AG04449 (cell line): ENCODE measurements at places on chromosomes 2 and 18.

DNA sequence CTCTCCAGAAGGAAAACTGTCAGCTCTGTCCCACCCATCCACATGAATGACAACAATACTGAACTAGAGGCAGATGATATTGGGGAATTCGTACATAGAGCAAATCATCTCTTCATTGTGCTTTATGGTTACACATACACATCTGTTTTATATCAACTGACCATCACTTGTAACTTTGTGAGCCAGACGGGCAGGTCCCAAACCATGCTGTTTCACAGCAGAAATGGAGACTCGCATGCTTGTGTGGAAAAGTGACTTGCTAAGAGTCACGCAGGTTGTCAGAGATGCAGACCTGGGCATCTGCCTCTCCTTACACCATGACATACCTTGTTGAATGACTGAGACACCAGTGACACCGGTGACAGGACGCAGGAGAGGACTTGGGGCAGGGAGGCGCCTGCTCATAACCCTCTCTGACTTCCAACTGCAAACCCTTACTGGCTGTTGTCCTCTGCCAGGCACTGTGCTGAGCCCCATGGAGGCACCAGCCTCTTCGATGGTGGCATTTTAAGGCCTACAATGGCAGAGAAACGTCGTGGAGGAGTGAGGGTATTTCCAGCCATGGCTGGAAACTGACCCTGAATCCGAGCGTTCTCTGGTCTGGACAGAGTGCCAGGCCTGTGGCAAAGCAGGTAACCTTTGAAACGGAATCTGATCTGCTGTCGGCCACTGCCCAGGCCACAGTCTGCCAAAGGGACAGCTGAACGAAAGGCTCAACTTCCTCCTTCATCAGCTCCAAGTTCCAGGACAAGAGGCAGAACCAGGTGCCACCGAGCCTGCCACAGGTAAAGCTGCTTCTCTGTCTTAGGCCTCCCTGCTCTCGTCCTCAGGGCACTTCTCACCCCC lies 26.9 kb upstream of the ROCK2 start:
- no peak for DNase-seq

GRCh38 chr2:225895126-225895525 lies 495.6 kb downstream of the NYAP2 start:
- no peak for DNase-seq

- DNase-seq: no peak
Observed at GRCh38 chr2:130878316-130878715, 41.6 kb downstream of the ARHGEF4 start.

- no peak for DNase-seq
Observed at GRCh38 chr2:43230351-43230885, 4.0 kb upstream of the ZFP36L2 start.

GRCh38 chr18:361941-362310 lies 94.1 kb upstream of the THOC1 start:
- peak; percentile 96 for DNase-seq

GRCh38 chr2:107824451-107825205 lies 2.1 kb upstream of the RGPD4 start:
- no peak for DNase-seq

- no peak for DNase-seq
Observed at GRCh38 chr2:72984172-72984671, 66.9 kb downstream of the EMX1 start.

- no peak for DNase-seq
Observed at GRCh38 chr2:974054-974453, 23.4 kb downstream of the SNTG2 start.

DNA sequence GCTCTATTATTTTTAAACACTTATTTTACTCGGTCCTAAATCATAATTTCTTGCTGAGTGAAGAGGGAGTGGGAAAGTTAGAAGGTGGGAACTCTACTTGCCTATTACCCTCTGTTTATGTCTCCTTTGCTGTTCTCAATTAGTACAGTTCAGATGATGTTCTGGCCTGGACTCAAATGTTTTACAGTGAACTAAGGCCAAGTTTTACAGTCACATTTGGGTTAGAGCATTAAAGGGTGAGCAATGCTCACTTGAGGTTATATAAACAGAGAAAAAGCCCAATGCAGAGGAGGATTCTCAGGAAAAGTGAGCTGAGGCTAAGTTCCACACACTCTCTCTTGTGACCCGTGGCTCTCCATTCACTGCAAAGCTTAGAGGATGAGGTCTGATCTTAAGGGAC lies 52.4 kb downstream of the ITSN2 start:
- DNase-seq: no peak

DNA sequence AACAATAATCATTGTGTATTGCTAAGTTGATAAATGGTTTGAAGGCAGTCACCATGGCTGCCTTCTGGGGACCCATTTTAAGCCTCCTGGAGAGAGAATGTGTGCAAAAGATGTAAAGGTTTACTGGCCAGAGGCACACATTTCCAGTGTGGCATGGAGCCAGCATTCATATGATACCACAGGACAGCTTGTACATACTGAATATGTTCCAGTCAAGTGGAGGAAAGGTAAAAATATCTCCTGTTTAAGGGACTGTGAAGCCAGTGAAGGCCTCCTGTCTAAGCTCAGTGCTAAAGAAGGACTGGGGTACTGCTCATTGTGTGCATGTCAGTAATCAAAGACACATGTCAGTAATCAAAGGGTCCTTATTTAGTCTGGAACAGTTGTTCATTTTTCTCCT lies 119.2 kb downstream of the BABAM2 start:
- DNase-seq: no peak

DNA sequence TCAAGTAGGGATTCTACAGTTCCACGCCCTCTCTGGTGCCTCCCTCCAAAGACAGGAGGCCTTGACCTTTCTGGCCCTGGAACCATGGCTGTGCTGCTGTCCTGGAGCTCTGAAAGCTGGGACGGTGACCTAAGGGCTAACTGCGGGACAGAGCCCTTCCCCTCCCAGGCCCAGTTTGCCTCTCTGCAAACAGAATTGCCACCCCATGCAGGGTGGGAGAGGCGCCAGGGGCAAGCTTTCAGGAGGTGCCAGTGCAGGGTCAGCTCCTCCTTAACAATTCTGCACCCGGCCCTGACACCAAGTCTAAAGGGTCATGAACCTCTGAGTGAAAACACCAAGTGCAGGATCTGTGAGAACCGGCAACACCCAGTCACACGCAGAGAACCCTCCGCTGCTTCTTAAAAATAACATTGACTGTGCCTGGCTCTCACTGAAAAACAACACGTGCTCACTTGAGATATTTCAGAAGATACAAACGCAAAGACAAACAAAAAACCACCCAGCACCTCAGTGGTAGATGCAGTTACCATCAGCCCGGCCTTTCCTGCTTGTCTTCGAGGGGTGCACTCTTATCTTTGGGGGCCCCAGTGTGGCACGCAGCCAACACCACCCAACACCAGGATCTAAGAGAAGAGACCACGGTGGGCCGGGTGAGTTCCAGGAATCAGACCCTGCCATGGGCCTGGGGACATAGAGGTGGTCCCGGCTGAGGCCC lies 1.1 kb upstream of the SNED1 start:
- no peak for DNase-seq

GRCh38 chr2:42008241-42008921 lies 39.4 kb upstream of the PKDCC start:
- no peak for DNase-seq

GRCh38 chr2:201358684-201359083 lies 1.5 kb upstream of the FLACC1 start:
- DNase-seq: peak; percentile 61

DNA sequence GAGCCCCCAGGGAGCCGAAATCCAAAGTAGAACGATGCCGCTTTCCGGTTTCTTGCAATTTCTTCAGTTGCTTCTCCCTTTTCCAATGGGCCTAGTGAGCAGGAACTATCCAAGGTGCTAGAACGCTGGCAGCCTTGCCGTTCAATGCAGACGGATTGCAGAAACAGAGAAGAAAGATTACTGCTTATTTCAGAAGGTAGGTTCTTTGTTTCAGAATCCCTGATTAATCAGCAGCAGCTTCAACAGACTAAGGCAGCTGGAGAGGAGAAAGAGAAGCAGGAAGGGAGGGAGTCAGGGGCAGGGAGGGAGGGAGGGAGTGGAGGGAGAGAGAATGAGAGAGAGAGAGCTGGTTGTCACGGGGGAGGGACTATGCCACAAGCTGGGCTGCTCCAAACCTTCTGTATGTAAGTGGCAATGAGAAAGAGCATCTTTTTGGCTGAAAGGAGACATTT lies 576 bp downstream of the NYAP2 start:
- DNase-seq: no peak

DNA sequence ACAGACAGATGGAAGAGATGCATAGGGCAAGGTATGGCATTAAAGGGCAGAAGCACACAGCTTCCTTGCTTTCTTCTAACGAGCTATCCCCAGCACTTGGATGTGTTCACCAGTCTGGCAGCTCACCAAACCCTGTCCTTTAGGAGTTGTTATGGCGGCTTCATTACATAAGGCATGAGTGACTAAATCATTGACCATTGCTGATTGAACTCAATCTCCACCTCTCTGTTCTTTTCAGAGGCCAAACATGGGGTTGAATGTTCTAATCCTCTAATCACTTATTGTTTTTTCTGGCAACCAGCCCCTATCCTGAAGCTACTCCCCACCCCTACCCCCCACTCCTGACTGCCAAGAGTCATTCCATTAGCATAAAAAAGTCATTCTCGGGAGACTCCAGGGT lies 301.8 kb downstream of the XIRP2 start:
- no peak for DNase-seq

DNA sequence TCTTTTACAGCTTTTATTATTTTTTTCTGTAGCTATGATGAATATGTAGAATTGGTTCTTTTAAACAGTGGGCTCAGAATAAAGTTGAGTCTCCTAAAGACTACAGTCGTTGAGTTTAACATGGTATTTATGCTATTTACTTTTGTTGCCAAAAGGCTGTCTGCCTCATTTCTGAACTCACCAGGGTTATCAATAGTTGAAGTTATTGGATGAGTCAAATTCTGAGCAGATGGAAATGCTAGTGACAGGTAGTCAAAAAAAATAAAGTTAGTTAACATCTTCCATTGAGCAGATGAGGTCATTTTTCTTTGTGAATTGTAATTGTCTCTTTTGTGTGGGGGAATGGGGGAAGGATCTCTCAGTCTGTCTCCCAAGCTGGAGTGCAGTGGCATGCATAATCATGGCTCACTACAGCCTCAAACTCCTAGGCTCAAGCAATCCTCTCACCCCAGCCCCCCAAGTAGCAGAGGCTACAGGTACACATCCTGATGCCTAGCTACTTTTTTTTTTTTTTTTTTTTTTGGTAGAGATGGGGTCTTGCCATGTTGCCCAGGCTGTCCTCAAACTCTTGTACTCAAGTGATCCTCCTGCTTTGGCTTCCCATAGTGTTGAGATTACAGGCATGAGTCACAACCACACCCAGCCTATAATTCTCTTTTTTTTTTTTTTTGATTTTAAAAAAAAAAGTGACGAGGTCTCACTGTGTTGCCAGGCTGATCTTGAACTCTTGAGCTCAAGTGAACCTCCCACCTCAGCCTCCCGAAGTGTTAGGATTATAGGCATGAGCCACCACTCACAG lies 8.9 kb downstream of the PAPOLG start:
- no peak for DNase-seq

DNA sequence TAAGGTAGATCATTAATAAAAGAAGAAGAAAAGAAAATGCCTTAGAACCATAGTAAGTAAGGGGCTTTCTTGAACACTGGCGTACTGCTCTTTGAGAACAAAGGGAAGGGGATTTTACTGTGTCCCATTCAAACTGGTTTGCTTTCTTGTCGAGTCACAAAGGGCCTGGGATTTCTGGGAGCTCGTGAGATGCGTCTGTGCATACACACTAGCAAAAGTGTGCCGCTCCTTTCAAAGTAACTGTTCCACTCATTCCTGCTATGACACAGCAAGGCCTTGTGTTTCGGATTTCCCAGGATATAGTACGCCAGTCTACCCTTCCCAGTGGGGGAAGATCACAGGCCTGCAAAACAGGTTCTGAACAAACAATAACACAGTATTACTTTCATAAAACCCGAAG lies 93.0 kb downstream of the KCTD18 start:
- DNase-seq: no peak

DNA sequence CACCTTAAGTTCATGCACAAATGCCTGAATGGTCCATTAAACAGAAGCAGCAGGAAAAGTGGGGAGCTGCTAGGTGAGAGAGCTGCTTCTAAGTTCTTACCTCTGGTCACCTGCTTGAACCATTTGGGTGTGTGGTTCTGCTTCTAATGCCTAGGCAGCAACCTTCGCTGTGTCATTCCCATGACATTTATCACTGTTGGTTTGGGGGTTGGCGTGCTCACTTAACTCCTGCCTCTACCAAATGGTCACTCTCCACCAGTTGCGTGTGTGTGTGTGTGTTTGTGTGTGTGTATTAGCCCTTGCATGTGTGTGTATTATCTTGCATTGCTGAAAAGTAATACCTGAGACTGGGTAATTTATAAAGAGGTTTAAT lies 56.2 kb downstream of the NCAPH start:
- no peak for DNase-seq

- DNase-seq: no peak
Observed at GRCh38 chr18:31931163-31931885, 11.6 kb downstream of the TRAPPC8 start.

DNA sequence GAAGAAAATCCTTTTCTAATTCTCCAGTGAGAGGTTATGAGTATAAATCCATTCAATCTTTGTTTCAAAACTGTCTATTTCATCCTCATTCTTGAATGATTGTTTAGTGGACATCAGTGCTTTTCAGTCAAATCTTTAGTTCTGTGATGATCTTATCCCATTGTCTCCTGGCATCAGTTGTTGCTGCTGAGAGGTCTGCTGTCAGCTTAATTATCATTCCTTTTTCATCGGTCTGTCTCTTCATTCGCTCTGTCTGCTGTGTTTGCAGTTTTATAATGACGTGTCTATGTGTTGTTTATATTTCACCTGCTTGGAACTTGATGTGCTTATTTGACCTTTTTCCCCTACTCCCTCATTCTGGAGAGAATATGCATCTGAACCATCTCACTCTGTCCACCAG lies 69.2 kb upstream of the GLI2 start:
- DNase-seq: no peak

- DNase-seq: no peak
Observed at GRCh38 chr2:10432311-10433181, 15.6 kb downstream of the ODC1 start.

DNA sequence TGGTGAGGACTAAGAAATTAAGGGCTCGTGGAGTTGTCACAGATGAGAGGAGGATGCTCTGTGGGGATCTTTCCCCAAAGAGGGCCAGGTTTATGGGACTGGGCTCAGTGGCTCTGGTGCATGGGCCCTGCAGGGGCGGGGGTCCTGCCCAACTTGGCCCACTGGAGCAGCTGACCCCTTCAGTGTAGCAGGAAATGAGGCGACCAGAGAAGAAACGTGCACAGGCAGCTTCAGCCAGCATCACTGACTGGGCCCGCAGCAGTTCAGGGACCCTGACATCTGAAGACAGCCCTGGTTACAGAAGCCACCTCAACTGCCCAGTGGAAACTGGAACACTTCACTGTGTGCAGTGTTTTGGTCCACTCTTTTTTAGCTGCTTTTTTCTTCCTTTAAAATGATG lies 72.8 kb downstream of the EMILIN2 start:
- no peak for DNase-seq
